LNCaP clone FGC (cell line): ENCODE measurements at places on chromosomes 7 and 10.

- DNase-seq: no peak
Observed at GRCh38 chr10:6701289-6701688, 121.2 kb upstream of the PRKCQ start.

DNA sequence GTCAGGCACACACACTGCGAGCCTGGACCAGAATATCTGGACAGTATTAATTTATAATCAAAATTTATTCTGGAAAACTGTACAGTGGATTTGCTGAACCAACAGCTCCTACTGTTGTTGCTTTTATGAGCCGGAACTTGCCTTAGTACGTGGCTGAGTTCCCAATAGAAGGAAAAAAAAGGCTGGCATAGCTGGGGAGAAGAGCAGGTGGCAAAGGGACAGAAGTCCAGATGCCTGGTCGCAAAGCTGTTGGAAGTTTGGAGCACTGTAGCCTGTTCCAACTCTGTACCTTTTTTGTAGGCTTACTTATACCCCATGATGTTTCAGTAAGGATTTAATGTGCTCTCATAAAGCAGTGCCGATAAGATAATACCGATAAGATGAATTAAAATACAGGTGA lies 333.8 kb downstream of the ABCA13 start:
- peak; percentile 74 for DNase-seq

- no peak for DNase-seq
Observed at GRCh38 chr10:120382360-120382759, 74.7 kb upstream of the PLPP4 start.

DNA sequence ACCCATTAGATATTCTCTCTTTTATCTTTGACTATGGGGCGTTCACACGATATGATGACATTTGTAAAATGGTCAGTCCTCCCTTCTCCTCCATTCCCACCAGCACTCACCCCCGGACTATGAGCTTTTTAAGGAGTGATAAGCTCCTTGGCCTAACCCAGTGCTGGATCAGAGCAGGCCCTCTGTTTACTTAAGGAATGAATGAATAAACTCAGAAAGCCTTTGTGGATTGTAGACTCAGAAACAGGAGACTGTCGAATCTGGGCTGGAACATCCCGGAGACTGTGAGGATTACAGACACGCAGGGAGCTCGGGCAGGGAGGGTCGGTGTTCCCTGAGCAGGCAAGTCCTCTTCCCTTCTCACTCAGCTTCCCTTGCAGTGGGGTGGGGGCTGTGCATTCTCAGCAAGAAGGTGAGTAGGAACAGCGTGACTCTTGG lies 6.8 kb upstream of the ZCCHC24 start:
- no peak for DNase-seq

DNA sequence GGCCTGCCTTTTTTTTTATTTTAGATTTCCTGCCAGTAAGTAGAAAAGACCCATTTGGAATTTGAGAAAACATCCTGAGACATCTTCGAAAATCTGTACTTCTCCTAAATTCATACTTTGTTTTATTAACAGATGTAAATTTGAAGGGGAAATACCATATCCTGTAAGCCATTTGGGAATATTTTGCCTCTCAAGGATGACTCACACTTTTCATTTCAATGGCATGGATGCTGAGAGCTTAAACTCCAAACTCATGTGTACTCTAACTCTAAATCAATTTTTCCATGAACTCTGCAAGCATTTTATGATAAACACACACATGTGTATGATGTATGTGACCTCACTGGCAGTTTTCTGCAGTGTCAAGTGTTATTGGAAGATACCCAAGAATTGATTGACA lies 89.0 kb downstream of the SEMA3A start:
- no peak for DNase-seq

GRCh38 chr10:29575098-29575455 lies 59.7 kb downstream of the SVIL start:
- no peak for DNase-seq

GRCh38 chr10:132111121-132111731 lies 45.5 kb downstream of the JAKMIP3 start:
- DNase-seq: no peak

- DNase-seq: no peak
Observed at GRCh38 chr10:132466520-132467463, 69.8 kb downstream of the PWWP2B start.

GRCh38 chr7:157925383-157925875 lies 588.6 kb downstream of the DNAJB6 start:
- no peak for DNase-seq

DNA sequence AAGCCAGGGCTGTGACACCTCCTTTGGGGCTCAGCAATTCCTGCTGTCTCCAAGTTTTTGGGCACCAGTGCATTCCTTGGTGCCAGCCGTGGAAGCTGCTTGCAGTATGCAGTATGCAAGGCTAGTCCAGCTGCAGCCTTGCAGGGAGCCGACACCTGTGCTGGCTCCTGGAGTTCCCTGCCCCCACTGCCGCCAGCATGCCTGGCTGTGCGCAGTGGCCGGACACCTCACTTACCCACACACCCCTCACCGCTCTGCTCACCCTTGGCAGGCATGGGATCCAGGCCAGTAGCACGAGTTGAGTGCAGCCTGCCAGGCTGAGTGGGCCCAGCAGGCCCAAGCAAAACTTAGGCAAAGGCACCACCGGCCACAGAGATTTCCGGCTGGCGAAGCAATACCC lies 77.4 kb downstream of the SAMD9 start:
- DNase-seq: no peak

GRCh38 chr7:14125998-14126397 lies 136.5 kb upstream of the ETV1 start:
- DNase-seq: no peak

DNA sequence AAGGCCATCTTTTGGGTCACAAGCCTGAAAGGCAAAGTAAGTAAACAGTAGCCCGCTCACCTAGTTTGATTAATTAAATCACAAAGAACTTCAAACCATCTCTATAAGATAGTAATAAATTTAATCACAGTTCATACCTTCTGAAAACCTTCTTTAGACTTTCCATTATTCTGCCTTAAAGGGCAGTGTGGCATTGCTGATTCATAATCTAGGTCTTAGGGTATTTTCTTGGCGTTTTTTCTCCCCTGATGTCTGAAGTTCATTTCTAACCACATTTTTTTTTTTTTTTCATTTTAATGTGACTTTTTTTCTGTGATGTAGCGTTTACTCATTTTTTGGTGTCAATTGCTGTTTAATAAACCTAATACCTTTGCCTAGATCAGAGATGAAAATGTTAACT lies 27.5 kb downstream of the LOXL4 start:
- no peak for DNase-seq

GRCh38 chr10:114824391-114824790 lies 2.8 kb downstream of the FHIP2A start:
- DNase-seq: no peak

DNA sequence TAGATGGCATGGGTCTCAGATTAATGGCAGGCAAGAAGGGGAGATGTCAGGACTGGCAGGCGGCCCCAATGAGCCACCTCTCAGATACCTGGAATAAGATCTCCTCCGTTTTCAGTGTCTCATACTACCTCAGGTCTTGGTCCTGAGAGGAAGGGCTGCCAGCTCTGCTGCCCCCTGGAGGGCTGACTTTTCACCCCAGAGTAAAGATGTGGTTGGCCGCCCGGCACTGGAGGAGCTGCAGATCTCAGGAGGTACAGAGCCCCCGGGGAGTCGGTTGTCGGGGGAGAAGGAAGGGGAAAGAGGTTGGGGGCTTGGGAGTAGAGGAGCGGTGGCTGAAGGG lies 642 bp upstream of the COL13A1 start:
- DNase-seq: no peak

DNA sequence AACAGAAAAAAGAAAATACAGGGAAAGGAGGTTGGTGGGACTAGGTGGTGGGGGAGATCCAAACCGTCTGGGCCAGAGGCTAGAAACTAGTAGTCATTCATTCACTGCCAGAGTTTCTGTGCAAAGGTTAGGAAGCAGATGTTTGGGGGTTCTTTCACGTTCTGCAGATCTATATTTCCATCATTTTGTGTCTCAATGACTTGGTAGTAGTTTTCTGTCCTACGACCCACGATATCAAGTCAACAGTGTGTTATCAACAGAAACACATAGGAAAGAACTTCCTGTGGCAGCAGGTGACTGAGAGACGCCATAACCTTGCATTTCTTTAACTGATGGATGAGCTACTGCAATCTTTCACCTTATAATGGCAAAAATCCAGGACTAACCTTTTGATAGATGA lies 1.8 kb downstream of the CEP55 start:
- DNase-seq: no peak

GRCh38 chr10:110755781-110756180 lies 111.6 kb downstream of the RBM20 start:
- no peak for DNase-seq

GRCh38 chr7:136533732-136534131 lies 334.7 kb upstream of the CHRM2 start:
- DNase-seq: no peak

- no peak for DNase-seq
Observed at GRCh38 chr7:118580743-118581382, 356.4 kb downstream of the ANKRD7 start.
